ENCODE measurements at places on chromosomes 1 and 21.

- DNase-seq: no peak
These were observed 1377.7 kb upstream of the ADGRL4 start for GRCh38 chr1:80384083-80384830.

GRCh38 chr1:31004231-31004621, 61.3 kb downstream of the PUM1 start:
- no peak for DNase-seq

DNA sequence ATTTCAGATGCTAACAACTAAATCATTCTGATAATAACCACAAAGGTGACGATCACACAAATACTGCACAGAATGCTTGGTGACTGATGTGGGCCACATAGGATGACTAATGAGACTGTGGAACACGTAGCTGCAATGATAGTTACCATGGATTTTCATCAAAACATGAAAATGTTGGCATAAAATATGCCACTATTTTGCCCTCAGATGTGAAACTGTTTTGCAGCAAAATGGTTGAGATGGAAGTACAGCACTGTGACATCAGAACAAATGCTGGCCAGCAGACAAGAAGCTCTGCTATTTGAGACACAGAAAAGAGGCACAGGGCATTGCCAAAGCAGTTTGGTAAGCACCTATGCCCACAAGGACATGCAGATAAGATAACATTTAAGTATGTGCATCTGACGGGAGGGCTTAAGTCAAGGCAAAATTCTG, 83.8 kb downstream of the NIBAN1 start:
- no peak for DNase-seq

DNA sequence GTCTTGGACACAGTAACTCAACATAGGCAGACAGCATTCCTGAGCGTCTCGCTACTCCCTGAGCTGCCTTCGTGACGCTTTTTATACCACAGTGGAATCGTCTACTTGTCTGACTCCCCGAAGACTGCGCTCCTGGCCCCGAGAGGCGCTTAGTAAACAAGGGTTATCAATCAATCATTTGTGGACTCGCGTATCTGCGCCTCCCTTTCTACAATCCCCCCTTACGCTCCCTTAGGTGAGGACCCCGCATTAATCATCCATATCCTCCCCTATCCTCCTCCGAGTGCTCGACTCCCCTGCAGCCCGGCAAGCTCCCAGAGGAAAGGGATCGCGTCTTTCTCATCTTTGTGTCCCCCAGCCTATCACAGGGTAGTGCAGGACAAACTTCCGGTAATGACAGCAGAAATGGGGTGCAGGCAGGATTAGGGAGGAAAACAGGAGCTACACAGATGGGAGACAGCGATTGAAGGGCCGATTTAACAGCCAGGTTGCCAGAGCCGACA, 522 bp downstream of the TMEM59 start:
- no peak for DNase-seq

GRCh38 chr21:45560106-45561021, 18.1 kb upstream of the SLC19A1 start:
- no peak for DNase-seq

GRCh38 chr1:246875041-246876026, 56.4 kb downstream of the AHCTF1 start:
- DNase-seq: no peak

Measured in GM12891 (cell line).